ENCODE measurements at places on chromosomes 2 and 18.

DNA sequence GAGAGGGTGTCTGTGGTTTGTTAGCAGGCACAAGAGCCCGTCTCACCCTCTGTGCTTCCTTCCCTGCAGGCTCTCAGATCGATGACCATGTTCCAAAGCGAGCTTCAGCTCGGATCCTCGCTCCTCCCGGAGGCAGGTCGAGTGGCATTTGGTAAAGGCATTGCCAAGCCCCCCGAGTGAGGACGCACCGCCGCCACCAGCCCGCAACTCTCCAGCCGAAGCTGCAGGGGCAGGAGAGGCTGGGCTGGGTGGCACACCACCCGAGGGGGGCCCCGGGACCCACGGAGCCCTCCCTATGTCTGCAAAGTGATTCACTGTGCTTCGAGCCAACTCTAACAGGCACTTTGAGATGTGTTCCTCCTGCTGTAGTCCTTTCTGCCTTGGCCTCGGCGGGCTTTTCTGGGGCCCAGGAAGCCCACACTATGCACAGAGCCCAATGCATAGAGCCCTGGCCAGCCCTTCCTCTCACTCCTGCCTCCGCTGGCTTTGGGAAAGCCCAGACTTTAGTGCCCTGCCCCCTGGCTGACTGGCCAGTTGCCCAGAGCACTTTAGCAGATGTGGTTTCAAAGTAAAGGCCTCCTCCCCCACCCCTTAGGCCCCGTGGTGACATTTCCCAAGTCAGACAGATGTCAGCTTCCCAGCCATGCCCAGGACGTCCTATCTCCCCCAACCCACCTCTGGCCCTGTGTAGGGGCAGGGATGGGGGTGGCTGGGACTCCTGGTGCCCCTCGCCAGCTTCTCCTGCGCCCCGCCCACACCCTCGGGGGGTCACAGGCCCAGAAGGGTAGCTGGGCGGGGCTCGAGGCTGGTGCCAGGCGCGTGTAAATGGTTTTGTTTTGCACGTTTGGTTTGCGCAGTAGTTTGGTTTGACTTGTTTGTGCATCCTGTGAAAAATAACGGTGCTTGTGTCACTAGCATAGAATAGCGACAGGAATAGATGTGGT, 23.3 kb upstream of the MAPRE3 start:
- DNase-seq: no peak

DNA sequence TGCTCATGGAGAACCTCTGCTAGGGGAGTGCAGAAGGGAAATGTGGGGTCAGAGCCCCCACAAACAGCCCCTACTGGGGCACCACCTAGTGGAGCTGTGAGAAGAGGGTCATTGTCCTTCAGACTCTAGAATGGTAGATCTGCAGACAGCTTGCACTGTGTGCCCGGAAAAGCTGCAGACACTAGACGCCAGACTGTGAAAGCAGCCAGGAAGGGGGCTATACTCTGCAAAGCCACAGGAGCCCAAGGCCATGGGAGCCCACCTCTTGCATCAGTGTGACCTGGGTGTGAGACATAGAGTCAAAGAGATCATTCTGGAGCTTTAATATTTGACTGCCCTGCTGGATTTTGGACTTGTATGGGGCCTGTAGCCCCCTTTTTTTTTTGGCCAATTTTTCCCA, 60.9 kb downstream of the RPE start:
- no peak for DNase-seq

GRCh38 chr2:233791151-233791882, 13.2 kb downstream of the MROH2A start:
- DNase-seq: no peak

DNA sequence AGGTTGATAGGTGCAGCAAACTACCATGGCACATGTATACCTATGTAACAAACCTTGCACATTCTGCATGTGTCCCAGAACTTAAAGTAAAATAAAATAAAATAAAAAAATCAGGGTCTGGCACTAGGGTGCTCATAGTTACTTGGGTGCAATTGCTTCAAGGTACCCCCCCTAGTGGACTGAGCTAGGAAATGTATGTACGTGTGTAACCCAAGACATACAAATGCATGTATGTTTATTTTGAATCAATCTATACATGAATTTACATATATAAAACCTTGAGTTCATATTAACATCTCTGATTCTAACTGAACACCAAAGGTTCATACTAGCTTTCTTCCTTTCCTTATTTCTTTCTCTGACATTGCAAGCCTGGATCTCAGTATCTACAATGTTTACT, 51.5 kb downstream of the USP37 start:
- no peak for DNase-seq

DNA sequence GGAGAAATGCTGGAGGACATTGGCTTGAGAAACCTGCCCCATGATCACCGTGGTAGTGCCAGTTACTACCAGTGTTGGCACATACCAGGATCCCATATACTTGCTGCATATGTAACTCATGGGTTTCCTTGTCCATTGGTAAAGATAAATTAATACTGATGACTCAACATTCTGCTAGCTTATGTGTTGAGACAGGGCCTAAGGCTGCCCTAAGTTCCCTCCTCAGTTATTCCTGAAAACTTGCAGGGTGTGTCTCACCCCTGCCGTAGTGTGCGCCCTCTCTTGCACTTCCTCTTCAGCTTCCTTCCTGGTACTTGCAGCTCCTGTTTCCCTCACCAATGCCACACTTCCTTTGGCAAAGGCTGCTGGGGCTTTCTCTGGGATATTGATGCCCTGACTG, 4.3 kb upstream of the INO80C start:
- DNase-seq: no peak

GRCh38 chr2:218895326-218895725, 14.7 kb downstream of the WNT10A start:
- no peak for DNase-seq

DNA sequence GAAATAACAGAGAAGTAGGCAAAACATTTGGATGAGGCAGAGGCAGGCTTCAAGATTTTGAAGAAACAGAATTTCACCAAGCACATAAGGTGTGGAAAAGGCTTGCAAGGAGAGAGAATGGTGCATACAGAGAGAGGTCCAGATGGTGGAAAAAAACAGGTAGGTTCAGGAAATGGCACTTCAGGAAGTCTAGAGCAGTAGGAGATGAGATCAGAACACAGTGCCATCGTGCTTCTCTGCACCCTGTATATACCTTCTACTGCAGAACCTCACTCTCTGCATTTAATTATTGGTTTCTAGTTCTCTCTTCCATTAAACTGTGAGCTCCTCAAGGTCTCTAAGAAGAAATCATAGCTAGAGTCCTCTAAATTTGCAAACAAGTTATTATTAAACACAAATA, 2.4 kb downstream of the PAIP2B start:
- DNase-seq: no peak

Measured in NCI-H1436 (cell line).